CD4-positive, alpha-beta T cell (primary cell): ENCODE measurements at places on chromosomes 3 and 15.
A peak's percentile ranks its signal among the peaks of the same experiment; 100 is the strongest.

GRCh38 chr15:77499087-77499760 is 78.5 kb downstream of the HMG20A start:
- DNase-seq, result no peak

GRCh38 chr3:59526999-59527398 is 477.2 kb upstream of the CFAP20DC start:
- DNase-seq, result no peak

GRCh38 chr15:52642386-52643361 is 36.5 kb downstream of the ATOSA start:
- no peak for DNase-seq

- no peak for DNase-seq
These were observed 29.8 kb upstream of the SLC25A36 start for GRCh38 chr3:140911822-140912221.

DNA sequence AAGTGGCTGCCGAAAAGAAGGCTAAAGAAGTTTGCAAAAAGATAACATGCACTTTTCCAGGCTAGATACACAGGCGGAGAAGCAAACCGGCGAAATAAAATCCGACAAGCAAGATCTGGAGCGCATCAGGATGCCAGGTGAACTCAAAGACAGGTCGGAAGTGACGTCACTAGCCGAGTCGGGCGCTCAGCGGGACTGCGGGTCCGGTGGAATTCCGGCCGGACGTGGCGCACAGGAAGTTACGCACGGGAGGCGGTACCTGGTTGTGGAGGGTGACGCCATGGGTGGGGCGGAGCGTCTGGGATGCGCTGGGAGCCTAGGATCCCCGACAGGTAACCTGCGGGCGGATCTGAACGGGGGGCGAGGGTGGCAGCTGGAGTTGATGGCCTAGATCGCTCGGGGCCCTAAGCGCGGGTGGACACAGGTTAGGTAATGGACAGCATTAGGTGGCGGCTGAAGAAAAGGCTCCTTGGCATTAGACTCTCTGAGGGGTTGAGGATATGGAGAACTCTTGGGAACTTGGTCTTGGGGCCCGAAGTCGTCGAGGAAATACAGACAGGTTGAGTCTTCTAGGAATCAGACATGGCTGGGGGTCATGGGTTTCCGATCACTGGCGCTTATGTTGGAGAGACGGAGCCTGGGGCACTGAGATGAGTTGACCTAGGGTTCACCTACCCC is 29.0 kb upstream of the EHHADH start:
- peak; percentile 90 for DNase-seq

DNA sequence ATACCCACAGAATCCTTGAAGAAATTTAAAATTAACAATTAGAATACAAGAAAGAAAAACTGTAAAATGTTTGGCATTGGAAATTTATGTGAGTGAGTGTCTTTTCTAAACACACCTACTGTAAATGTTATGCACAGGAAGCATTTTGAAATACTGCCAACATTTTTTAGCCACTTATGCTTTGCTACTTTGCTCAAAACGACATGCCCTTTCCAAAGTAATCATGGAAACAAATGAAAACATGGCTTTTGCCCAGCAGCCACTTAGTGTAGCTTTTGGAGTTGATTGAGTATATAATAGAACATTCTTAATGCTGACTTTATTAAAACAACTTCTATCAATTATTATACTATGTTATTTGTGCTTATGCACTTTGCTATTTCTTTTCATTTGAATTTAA is 823.0 kb downstream of the CADM2 start:
- no peak for DNase-seq

DNA sequence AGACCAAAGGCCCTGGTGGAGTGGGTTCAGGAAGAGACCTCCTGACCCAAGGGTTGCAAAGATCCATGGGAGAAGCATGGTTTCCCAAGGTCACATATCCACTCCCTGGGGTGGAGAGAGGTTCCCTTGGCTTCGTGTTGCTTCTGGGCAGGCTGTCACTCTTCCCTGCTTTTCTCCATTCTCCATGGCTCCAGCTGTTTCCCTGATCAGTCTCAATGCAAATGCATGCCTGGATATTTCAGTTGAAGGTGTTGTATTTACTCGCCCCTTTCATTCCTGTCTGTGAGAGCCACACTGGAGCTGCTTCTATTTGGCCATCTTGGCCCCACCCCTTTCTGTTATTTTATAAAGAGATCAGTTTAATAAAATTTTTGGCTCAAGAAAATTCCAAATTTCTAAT is 95.0 kb upstream of the PLSCR4 start:
- no peak for DNase-seq

DNA sequence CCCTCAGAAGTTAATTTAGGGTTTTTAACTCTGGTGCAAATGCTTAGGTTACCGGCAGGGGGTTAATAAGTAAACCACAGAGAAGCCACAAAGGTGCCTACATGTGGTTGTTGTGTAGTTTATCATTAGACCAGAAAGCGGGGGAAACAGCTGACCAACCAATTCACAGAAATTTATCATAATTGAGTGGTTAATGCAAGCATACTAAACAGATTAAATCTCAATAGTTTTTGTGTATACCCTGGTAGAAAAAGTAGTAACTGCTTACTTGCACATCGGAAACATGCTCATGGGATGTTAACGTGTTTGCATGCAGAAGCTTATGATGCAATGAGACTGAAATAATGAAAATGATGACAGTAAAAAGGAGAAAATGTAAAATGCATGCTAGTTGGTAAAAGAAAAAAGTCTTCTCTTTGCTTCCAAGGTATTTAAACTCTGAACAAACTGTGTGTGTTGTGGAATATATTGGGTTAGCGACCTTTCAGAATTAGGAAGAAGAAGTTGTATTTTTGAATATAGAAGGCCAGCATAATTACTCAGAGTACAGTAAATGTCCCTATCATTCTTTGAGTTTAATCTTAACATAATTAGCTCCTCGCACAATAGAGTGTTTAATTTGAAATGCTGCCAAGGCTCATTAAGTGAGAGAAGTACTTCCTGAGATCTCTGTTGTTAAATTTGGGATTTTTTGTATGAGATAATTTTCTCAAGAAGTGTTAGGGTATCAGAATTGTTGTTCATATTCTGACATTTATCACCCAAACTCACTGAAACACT is 316.2 kb downstream of the PTPRG start:
- no peak for DNase-seq

- no peak for DNase-seq
These were observed 24.0 kb downstream of the HAPLN3 start for GRCh38 chr15:88871313-88871712.

GRCh38 chr15:33547876-33548275 is 237.1 kb downstream of the RYR3 start:
- DNase-seq, result no peak

DNA sequence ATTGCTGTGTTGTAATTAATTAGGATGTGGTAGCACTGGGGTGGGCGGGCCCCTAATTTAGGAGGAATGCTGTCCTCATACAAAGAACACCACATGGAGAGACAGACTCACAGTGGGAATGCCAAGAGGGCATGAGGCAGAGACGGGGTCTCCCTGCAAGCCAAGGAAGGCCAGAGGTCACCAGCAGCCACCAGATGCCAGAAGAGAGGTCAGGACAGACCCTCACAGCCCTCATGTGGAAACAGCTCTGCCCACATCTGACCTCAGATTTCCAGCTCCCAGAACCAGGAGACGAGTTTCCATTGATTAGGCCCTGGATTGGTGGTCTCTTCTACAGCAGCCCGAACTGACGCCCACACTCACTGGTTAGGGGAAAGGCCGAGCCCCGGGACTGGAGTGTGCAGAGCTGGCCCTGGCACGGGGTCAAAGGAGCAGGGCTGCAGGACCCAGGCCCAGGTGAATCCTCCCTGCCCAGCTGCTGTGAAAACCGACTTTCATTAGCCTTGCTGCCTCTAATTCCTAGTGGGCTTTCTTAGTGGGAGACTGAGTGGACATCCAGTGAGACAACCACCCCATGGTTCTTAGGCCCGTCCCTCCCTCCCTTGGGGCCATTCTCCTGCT is 43.0 kb upstream of the SLC41A3 start:
- DNase-seq, result no peak

- no peak for DNase-seq
These were observed 6.6 kb upstream of the KBTBD8 start for GRCh38 chr3:66991459-66991858.

DNA sequence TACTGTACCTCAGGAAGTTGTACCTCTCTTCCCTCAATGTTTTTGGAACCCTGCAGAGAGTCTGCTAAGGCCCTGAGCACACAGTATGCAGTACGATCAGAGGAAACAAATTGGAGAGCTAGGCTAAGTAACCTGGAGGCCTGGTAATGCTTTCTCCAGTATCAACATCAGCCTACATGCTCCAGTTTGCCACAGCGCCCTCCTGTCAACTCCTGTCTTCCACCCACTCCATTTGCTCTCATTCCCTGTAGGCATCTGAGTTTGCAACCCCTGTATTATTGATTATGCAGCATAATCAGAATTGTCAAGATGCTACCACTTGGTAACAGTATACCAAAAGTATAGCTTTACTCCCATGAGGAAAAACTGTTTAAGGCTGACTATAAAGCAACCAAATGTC is 14.4 kb downstream of the POLG start:
- DNase-seq, result no peak

DNA sequence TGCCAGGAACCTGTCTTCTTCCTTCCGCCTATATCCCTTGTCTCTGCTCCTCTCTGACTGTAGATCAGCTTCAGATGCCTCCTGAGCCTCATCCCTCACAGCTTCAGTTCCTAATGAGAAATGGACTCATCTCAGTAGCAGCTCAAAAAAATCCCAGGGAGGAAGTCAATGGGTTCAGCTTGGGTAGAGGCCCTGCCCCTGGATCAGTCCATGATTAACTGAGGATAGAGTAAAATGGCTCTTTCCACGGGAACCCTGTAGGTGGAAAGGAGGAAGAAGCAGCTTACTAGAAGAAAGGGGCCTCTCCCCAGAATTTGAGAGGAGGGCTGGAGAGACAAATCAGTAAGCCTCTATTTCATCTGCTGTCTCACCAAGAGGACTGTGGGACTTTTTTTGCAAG is 26.9 kb upstream of the HCN4 start:
- DNase-seq, result no peak

GRCh38 chr3:151479452-151479851 is 18.6 kb upstream of the IGSF10 start:
- DNase-seq, result no peak

- no peak for DNase-seq
These were observed 53.1 kb upstream of the PARL start for GRCh38 chr3:183937601-183938286.

GRCh38 chr3:87949189-87949878 is 109.5 kb downstream of the CGGBP1 start:
- no peak for DNase-seq

DNA sequence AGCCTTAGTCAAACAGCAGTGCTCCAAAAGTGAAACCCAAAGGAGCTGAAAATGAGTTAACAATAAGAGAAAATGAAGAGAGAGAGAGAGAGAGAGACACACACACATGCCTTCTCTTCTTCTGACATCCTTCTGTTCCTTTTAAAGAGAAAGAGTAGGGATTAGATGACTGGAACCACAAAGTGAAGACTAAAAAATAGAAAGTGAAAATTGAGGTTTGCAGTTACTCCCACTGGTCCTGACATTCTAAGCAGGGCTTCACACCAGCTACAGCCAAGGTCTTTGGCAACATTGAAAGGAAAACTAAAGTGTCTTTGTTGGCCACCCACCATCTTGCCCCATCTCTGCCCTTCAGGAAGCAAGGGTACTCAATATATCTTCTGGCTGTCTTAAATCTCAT is 59.2 kb downstream of the USP50 start:
- DNase-seq, result no peak

GRCh38 chr3:141777957-141778813 is 15.0 kb downstream of the GRK7 start:
- no peak for DNase-seq

DNA sequence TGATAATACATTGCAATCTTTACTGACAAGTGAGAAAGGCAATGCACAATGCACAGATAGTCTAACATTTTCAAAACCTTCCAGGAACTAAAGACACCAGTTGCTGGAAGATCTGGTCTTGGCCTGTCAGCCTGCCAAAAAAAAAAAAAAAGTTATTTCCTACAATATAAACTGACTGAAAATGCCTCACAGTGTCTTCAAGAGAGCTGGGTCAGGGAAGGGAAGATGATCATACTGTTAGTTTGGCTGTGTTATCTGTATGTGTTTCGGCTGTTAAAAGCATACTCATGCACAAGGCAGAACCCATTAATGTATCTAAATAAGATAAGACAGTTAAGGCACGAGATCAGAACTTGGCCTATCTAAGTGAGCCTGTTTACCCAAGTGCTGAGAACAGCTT is 673.4 kb downstream of the MECOM start:
- no peak for DNase-seq

GRCh38 chr3:119481079-119481478 is 12.3 kb downstream of the POGLUT1 start:
- no peak for DNase-seq

GRCh38 chr15:101018450-101018849 is 99.3 kb downstream of the LRRK1 start:
- no peak for DNase-seq

GRCh38 chr3:32632533-32633265 is 52.3 kb upstream of the CNOT10 start:
- no peak for DNase-seq

- no peak for DNase-seq
These were observed 341.9 kb upstream of the RORA start for GRCh38 chr15:61571026-61571425.

DNA sequence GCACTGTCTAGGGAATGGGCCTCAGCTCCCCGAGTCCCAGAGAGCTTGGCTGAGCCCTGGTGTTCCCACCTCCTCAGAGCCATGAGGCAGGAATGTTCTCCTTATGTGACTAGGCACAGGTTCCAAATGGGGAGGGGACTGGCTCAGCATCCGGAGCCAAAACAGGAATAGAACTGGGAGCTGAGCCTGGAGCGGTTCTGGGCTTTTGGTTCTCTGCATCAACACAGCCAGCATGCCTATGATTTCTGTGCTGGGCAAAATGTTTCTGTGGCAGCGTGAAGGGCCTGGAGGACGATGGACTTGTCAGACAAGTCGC is at the start of gene FAM131A:
TSS of gene FAM131A (plus strand) at position 202 of the 316 bp plus-strand sequence. CDS start at position 233, 31 bp downstream.
- DNase-seq, result no peak

GRCh38 chr15:100093211-100094126 is 248.3 kb downstream of the ADAMTS17 start:
- no peak for DNase-seq
